ENCODE measurements at places on chromosomes 7 and 10.

GRCh38 chr10:44520651-44521050 lies 135.8 kb upstream of the CXCL12 start:
- DNase-seq, result no peak

GRCh38 chr10:19762026-19762425 lies 54.2 kb upstream of the PLXDC2 start:
- DNase-seq, result no peak

- DNase-seq, result no peak
Measured at GRCh38 chr7:74027683-74028320, at the start of gene ELN. Gene ELN (plus strand): TSS chr7:74028173. CDS start chr7:74028188, 15 bp downstream.

DNA sequence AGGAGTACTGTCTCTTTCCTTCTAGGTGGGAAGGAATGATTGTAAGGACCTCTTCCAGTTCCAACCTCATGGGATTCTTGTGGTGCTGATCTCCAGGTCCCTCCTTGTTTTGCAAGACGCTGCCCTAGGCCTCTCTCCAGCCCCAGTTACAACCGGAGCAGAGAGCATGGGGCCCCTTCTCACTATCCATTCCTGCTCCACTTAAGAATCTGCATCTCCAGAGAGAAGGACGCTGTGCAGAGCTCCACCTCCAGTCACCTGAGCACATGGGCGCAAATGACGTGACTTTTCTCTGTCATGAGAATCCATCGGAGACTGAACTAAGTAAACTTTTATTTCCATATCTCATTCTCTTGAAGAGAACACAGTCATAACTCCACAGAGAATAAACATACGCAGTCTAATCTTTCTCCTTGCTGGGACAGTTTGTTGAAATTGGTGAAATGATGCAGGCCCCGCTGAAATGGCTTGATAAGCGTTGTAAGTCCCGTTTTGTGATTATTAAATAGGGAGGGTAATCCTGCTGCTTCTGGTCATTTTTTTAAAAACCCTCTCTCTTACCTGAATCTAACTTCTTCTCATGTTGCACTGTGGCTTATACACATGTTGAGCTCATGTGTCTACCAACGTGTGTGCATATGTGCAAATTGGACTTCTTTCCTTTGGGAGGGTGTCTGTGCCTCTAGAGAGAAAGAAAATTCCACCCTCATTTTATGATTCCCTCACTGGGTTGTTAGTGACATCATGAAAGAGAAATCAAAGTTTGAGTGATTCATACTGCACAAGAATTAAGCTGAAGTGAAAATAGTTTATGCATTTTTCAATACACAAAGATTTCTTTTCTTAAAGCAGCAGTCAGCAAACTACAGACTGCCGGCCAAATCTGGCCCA lies 133.2 kb upstream of the TBX20 start:
- no peak for DNase-seq

DNA sequence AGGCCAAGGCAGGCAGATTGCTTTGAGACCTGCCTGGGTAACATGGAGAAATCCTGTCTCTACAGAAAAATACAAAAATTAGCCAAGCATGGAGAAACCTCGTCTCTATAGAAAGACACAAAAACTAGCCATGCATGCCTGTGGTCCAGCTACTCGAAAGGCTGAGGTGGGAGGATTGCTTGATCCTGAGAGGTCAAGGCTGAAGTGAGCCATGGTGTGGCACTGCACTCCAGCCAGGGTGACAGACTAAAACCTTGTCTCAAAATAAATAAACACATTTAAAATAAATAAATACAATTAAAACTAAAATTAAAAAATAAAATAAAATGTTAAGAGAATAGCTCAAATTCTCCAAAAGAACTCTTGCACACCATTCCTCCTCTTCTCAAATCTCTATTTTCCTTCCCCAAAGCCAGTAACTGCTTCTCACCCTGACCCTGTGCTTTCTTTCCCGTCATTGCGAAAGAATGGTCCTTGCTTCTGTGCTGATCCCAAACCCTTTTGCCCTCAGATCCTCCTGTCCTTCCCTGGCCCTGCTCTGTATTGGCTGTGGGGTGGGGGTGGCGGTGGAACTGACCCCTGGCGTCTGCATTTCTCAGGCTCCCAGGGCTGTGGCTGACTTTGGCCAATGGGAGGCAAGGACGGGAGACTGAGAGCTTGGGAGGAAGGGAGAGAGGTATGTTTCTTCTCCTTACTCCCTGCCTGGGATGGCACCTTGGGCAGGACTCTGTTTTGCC lies 12.4 kb downstream of the SRGN start:
- DNase-seq, result no peak

DNA sequence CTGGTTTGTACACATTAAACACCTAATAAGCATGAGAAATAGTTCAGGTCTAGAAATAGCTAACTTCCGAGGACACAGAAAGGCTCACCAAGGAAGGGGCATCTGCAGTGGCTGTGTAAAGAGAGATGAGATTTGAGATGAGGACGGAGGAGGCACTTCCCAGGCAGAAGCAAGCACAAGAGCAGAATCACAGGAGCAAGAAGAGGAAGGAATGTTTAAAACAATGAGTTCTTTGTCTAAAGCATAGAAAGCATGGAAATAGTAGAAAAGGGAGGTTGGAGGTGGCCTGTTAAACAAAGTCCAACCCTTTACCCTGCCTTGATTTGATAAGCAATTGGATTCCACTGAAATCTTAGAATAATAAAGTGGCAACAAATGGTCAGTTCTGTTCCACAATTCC lies 11.6 kb upstream of the PON3 start:
- DNase-seq, result no peak

DNA sequence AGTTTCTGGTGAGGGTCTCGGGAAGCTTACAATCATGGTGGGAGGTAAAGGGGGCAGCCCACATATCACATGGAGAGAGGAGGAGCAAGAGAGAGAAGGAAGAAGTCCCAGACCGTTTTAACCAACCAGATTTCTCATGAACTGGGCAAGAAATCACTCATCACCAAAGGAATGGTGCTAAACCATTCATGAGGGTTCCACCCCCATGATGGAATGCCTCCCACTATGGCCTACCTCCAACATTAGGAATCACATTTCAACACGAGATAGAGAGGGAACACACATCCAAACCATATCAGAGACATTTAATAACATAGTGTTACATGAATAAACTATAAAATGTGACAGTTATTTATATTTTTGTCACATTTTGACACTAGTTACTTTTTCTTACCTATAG lies 214.8 kb upstream of the MAGI2 start:
- no peak for DNase-seq

DNA sequence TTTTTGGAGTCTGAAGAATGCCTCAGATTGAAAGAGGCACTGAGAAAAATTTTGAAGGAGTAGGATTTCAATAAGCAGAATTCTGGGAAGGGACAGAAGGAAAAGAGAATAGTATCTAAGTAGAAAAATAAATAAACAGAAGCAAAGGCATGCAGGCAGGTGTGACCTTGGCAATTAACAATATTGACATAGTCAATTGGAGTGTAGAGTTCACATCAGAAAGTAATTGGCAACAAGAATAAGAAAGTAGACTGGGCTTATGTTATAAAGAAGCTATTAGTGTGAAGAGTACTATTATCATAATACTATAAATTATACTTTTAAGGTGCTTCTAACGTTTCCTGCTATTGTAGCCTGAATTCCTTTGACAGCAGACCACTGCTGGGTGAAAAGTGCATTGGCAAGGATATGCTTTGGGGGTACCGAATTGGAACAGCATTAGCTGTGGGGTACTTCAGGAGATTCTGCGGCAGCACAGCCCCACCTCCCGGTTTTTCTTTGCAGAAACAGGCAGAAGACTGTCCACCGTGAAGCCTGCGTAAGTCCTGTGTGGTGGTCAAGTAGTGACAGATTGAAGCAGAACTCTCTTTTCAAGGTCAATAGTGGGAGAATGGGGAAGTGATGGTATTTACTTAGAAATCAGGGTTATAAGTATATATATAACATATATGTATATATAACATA lies 357.0 kb downstream of the THSD7A start:
- DNase-seq, result no peak

DNA sequence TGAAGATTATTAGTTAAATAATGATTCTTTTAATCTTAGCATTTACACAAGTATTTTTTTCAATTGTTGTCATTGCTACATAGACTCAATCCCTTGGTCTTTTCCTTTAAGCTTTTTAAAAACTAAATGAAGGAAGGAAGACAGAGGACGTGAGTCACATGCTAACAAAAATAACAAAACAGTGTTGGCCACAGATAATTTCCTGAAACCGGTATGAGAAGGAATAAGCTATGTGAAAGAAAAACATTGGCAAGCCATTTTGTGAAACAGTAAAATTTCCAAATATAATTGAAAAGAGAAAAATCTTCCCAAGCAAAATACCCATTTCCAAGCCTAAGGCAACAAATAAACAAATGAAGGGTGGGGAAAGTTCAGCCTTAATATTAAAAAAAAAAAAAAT lies 223.0 kb downstream of the AHR start:
- DNase-seq, result no peak

- DNase-seq, result no peak
Measured at GRCh38 chr10:45383682-45384330, 9.8 kb downstream of the ALOX5 start.

GRCh38 chr7:128838109-128838779 lies 8.0 kb downstream of the FLNC start:
- no peak for DNase-seq

DNA sequence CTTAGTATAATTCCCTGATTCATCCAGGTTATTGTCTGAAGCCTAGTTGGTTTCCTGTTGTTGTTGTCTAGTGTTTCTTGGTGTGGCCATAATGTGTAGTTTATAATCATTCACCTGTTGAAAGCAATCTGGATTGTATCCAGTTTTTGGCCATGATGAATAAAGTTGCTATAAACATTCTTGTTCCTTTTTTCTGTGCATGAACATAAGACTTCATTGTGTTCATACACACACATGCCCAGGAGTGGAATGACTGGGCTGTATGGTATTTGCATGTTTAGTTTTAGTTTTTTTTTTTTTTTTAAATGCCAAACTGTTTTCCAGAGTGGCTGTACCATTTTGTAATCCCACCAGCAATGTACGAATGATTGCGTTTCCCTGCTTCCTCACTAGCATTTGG lies 349.8 kb downstream of the SDK1 start:
- no peak for DNase-seq

DNA sequence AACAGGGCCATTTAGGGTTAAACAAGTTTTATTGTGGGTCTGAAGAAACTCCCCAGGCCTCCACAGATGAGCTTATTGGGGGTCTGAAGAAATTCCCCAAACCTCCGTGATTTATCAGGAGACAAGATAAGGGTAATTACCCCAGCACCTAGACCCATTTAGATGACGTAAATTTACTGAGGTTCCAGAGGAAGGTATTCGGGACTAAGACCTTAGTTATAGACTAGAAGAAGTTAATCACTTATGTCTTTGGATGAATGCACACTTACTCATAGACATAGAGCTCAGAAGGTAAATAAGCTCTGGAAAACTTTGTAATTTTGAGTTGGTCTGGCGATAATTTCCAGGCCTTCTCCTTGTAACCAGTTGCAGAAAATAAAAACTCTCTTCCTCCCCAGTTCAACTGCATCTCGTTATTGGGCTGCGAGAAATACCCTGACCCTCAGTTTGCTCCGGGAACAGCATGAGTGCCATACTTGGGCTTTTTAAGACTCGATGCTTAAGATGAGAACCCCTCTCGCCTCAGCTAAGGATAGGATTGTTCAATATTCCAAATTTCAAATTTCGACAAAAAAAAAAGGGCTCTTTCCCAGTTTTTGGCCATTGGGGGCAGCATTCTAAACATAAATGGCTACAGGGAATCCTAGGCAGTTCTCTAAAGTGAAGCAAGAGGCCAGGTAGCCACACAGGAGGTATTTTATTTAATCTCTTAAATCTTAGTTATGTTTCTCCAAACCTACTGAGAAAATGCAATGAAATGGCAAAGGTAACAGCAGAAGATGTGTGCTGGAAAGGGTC lies 74.7 kb upstream of the PFKP start:
- no peak for DNase-seq

DNA sequence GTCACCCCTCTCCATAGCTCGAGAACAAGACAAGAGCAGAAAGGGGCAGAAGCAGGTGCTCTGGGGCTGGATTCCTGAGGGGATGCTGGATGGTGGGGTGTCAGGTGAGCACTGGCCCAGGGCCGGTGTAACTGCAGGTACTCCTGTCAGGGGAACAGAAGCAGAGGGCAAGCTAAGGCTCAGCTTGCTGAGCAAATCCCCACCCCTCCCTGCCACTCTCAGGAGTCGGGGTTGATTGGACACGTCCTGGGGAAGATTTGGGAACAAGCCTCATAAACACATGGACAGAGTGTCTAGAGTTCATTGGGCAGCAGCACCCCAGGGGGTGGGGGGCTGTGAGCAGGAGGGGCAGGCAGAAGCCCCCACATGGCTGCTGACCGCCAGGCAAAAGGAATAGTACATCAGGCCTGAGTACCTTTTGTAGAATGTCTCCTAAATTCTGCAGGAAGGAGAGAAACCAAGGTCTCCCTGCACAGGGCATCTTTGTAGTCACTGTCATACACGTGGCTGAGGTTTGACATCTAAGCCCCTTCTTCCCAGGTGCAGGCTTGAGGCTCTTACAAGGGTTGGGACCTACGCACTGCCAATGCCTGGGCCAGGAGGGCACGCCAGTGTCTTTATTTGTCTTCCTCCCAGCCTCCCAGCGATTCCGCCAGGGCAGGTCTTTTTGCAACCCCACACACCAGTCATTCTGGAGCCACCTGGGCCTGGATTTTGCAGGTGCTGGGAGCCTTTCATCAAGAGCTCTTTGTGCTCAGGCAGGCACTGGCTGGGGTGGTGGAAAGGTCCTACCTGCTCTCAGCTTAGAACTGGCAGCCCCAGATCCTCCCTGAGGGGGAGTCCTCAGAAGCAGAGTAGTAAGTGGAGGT lies 2.8 kb downstream of the CALML3 start:
- DNase-seq, result no peak

GRCh38 chr7:3510101-3511020 lies 209.3 kb downstream of the SDK1 start:
- no peak for DNase-seq

DNA sequence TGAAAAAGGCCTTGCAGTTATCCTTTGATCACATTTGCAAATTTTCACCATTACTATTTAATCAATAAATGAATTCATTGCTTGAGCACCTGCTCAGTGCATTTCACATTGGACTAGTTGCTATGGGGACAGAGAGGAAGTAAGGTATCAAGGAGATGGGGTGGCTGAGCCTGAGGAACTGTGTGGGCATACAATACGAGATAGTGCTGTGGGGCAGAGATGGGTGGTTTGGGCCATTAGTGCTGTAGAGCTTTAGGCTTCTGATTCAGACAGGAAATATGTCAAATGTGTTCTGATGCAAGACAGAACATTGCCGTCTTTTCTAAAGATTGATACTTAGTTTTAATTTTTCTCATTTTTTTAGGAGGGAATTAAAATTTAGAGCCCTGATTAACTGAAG lies 13.2 kb downstream of the ITGB8 start:
- DNase-seq, result no peak

- DNase-seq, result no peak
Measured at GRCh38 chr7:79820387-79820786, 314.2 kb upstream of the GNAI1 start.

DNA sequence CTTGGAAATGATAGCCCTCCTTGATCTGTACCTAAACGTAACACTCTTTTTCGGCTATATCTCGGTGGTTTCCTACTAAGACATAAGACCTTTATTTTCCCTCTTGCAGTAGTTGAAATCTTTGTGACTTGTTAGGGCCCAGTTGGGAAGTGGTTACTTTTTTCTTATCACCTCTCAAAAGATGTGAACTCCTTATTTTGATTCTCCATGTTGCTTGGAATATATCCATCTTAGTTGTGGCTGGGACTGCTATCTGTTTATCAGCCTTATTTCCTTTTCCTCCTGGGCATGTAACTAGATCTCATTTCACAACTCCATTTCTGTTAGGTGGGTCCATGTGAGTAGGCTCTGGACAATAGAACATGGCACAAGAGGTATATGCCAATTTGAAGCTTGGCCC lies 4.1 kb upstream of the CPED1 start:
- DNase-seq, result no peak

Data from activated CD8-positive, alpha-beta memory T cell treated with anti-CD3 and anti-CD28 coated beads for 4 hours (primary cell).